Muscle of back (tissue), 13 donors: ENCODE measurements at places on chromosomes 11 and 22. TPM values are rescaled to one million over a fixed set of nuclear protein-coding genes. Genes with fewer than 3 reads are reported as not detected.

DNA sequence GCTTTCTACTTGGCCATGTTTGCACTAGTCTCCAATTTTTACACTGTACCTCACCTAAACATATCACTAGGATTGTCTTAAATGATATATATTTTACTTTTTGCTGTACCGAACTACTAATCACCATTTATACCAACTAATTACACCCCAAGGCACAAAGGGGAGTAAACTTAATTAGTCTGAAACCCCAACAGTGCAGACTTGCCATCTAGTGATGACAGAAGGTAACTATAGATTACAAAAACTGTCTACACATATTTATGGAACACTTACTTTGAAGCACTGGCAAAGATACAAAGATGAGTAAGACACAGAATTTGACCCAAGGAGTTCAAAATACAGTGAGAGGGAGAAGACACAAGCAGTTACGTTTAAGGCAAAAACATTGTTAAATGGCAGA lies 139.7 kb downstream of the CNTN5 start:
- DNase-seq, result no peak

DNA sequence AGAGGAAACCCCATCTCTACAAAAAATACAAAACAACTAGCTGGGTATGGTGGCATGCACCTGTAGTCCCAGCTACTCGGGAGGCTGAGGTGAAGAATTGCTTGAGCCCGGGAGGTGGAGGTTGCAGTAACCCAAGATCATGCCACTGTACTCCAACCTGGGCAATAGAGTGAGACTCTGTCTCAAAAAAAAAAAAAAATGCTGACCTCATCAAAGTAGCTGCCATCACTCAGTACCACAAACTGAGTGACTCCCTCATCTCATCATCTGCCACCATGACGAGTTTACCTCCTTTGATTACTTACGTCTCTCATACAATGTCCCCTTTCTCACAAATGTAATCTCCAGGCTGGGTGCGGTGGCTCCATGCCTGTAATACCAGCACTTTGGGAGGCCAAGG lies 117.2 kb upstream of the CLPB start:
- DNase-seq, result no peak

DNA sequence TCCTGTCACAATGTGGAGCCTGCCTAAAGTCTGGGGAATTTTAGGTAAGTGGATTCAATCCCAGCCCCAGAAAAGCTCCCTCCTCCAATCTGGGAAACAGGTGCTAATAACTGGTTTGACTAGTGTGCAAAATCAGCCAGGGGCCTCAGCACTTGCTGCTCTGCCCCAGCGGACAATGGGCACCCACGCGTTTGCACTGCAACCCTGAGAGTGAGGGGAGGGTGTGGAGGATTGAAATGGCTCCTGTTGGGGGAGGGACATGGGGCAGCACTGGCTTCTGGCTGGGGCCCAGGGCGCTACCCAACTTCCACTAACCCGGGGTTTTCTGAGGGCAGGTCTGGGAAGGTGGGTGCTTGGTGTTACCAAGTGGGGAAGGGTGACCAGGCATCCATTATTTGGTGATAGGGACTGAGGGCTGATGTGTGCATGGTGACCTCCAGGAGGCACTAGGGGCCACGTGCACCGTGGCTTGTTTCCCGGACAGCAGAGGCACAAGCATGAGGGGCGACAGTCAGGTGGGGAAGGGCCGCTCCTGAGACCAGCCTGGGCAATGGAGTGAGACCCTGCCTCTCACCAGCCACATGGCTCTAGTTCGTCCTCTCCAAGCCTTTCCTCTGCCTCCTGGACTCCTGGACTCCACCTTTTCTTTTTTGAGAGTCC lies 4.3 kb upstream of the PNPLA5 start:
- no peak for DNase-seq

DNA sequence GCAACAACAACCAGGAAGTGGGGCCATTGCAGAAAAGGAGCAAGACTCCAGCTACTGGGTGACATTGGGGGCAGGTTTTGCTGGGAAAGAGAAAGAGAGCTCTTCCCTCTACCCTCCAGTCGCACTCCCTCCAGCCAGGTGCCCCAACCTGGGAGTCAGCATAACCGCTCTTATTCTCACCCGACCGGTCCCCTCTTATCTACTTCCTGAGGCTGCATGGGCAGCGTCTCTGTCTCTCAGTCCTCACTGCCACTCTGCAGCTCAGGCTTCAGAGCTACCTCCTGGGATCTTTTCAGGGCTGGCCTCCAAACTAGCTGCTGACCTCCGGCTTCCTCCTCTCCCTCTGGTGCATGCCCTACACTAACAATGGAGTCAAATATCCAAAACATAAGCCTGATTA lies 5.1 kb downstream of the ZNF70 start:
- no peak for DNase-seq

- no peak for DNase-seq
Observed at GRCh38 chr11:43573873-43574272, 106.7 kb upstream of the HSD17B12 start.

The OR8I2 gene
- polyA plus RNA-seq, result not detected

The DTX4 gene
- 17.6 TPM for polyA plus RNA-seq

- DNase-seq, result no peak
Observed at GRCh38 chr11:10584071-10584501, 15.6 kb upstream of the LYVE1 start.

The OR6T1 gene
- polyA plus RNA-seq, result not detected

The RTN4R gene
- 11.9 TPM for polyA plus RNA-seq

GRCh38 chr11:124865181-124865901 lies at the start of gene ROBO3:
Gene ROBO3 (plus strand): TSS chr11:124865432. CDS start chr11:124865578, 146 bp downstream.
- no peak for DNase-seq

DNA sequence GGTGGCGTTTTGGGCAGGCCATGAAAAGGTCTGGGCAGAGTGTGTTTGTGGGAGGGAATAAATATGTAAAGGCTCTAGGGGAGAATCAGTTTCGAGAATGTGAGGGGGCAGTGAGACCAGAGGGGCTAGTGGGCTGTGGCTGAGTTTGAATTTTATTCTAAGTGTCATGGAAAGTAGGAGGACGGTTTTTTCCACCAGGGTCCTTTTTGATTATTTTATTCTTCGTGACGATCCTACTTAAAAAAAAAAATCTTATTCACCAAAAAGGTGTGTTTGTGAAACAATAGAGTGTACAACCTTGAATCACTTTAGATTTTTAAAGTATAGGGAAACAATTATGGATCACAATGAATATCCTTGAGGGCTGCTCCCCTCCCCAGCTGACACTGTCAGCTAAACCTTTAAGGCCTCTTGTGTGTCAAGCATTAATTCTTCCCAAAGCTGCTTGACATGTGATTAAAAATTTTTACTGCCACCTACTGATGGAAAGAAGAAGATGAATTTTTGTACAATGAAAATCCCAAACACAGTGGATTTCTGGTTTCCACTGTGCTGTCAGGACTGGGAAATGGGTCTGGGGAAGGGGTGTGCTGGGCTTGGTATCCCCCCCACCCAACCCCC lies 107.5 kb upstream of the OR4B1 start:
- DNase-seq, result peak; percentile 61

DNA sequence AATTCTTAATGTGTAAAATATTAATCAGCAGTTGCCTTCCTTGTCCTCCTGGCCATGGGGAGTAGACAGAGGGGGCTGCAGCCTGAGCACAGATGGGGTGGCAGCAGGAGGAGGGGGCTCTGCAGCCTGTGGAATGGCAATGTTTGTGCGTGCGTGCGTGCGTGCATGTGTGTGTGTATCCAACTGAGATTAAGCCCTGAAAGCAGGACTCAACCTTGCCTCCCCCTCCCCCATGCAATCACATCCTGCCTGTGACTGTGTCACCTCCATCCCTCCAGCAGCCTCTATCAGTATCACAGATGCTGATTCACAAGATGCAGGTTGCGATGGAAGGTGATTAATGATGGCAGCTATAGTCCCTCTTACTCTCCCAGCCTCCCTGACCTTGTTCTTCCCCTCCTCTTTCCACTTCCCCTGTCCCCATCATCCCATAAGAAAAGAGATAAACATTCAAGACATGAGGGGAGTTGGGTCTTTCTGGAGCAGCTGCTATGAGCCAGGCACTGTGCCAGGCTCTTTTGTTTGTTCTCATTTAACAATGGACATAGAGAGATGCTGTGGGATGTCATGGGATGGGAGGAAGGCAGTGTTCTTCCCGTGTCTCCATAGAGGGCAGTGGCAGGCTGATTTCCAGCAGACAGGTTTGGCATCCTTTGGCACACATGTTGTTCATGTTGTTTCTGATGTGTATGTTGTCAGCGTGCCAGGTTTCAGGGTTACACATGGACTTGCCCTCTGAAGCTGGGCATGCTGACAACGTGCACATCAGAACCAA lies 43.8 kb upstream of the NECTIN1 start:
- no peak for DNase-seq

The BCO2 gene
- 9.7 TPM for polyA plus RNA-seq
